ENCODE measurements at places on chromosomes 7 and 10.

DNA sequence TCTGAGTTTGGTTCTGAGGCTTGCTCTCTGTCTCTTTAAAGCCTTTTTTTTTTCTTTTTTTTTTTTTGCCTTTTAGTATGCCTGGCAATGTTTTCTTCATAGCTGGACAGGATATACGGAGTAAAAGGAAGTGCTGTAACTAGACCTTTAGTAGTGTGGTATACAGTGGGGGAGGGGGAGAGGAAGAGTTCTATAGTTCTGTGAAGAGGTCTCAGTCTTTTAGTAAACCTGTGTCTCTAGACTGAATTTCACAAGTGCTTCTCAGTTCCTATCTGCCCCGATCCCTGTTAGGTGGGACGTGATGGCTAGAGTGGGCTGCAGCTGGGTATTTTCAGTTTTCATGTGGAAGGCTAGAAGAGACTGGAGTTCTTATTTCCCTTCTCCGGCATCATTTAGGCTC, 3.1 kb upstream of the ABCC2 start:
- DNase-seq: no peak

GRCh38 chr7:113085781-113086390, 741 bp downstream of the GPR85 start:
- DNase-seq: no peak

DNA sequence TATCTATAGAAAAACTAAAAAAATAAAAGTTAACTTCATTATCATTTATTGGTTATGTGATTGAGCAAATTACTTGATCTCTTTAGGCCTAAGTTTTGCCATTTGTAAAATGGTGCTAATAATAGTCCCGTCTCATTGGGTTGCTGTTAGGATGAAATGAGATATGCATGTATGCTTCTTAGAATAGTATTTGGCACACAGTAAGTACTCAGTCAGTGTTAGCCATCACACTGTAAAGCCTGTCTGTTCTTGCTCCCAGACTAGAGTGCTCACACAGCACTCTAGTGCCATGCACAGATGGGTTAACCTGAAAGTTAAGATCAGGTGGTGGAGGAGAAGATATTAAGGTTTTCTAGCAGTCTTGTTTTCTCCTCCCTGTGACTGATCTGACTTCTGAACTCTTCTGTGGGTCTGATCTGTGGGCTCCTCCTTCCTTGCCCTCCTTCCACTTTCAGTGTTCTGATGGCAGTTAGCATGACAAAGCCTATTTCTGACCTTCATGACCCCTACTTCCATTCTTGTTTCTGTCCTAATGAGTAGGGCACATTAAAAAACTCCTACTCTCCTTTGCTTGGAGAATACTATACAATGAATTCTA, 167.5 kb downstream of the RNLS start:
- DNase-seq: no peak

- DNase-seq: no peak
Observed at GRCh38 chr10:81108516-81109199, 571.0 kb downstream of the SH2D4B start.

- DNase-seq: no peak
Observed at GRCh38 chr7:30656006-30656957, 26.0 kb downstream of the CRHR2 start.

DNA sequence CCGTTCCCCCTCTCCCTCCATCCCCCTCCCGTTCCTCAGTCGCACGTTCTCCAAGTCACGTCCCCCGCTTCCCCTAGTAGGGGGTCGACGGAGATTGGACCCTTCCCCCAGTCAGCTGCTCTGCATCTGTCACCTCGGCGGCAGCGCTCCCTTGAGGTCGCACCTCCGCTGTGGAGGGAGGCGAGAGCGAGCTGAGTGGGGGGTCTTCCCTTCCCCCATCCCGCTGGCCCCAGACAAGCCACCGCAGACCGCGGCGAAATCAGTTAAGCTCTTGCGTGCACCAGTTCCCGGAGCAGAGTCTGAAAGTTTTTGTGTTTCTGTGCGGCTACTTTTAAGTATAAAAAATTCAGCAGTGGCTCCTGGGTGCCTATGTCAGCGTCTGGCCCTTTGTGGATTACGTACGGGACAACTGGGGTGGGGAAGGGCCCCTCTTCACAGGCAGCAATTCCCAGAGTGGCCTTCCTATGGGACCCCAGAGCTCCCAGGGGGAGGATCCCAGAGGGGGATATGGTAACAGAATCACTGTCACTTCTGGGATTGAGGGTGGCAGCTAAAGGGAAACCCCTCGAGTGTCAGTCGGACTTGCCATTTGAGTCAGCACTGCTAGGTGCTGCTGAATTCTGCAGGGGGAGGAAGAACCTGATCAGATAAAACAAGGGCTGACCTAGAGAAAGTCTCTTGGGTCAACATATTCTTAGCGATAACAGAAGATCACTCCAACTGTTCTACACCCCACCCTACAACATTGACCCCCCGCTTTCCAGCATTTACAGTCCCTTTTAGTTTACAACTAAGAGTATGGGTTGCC, 12.5 kb upstream of the DDIT4 start:
- peak; percentile 91 for DNase-seq

Measured in activated CD8-positive, alpha-beta memory T cell treated with anti-CD3 and anti-CD28 coated beads, Interleukin-2, amount 10 ng/mL, durations not matched to agents 7 days and 5 days (primary cell).